H1 (cell line): ENCODE measurements at places on chromosomes 7 and 10.

GRCh38 chr10:28926932-28927331 is 249.6 kb downstream of the BAMBI start:
- no peak for DNase-seq

DNA sequence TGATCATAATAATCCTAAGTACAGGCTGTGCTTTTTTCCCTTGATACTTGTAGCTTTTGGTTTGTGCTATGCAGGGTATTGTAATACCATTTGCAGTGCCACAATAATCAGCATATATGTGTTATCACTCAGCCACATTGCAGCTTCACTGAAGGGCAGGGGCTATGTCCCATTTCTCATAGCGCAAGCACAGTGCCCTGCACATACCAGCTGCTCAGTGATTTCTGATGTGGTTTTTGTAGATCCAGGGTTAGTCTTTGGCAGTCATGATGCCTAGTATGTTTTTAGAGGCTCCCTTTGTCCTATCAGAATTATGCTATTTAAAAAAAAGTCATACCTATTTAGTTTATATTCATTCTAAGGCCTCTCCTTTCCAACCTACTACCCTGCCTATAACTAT is 25.8 kb downstream of the MET start:
- no peak for DNase-seq

DNA sequence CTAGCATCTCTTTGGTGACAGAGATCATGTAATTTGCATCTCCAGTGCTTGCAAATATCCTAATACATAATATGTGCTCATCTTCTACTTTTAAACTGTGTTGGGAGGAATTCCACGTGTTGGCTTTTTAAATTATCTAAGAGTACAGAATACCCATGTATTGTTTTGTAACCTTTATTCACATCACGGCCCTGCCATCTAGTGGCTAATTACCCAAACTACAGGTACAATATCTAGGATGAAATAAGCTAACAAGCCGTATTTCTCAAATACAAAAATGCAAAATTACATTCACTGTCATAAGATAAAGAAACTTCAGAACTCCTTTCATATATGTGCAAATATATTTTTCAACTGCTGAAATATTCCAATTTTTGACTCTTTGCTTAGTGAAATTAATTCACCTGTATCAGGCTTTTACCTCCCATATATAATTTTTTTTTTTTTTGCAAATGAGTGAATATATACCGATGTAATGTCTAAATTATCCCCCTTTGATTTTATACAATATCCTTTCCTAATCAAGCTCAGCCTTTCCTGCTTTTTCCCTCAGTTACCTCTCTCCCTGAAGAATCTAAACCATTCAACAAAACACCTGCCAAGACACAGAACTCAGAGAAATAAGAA is 30.3 kb upstream of the LSM8 start:
- DNase-seq, result no peak

GRCh38 chr7:55591282-55591931 is 19.1 kb upstream of the VOPP1 start:
- no peak for DNase-seq

DNA sequence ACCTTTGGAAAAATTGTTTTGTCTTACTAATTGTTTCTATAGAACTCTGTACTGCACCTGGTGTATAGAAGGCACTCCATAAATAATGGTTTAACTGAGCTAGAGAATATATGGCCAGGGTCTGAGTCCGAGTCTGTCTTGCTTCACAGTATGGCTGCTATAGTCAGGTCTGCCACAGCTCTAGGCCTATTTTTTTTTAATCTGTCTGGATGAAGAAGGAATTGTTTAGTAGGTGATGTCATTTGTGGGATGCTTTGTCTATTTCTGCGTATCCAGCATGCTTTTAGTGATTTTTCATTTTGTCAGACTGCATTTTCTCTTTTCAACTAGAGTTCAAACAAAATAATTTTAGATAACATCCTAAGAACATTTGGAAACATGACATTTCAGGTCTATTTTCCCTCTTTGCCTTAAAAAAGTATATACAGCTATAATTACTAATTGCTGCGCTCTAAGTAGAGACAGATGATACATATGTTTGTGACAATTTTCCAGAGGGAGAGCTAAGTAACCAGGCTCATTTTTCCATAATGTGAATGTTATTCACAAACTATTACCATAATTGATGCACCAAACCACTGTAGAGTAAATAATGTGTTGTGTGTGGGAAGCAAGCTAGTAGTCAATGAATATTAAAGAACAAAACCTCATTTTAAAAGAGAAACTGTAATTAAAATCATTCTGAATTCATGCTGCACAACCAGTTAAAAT is 361.7 kb downstream of the AUTS2 start:
- no peak for DNase-seq

DNA sequence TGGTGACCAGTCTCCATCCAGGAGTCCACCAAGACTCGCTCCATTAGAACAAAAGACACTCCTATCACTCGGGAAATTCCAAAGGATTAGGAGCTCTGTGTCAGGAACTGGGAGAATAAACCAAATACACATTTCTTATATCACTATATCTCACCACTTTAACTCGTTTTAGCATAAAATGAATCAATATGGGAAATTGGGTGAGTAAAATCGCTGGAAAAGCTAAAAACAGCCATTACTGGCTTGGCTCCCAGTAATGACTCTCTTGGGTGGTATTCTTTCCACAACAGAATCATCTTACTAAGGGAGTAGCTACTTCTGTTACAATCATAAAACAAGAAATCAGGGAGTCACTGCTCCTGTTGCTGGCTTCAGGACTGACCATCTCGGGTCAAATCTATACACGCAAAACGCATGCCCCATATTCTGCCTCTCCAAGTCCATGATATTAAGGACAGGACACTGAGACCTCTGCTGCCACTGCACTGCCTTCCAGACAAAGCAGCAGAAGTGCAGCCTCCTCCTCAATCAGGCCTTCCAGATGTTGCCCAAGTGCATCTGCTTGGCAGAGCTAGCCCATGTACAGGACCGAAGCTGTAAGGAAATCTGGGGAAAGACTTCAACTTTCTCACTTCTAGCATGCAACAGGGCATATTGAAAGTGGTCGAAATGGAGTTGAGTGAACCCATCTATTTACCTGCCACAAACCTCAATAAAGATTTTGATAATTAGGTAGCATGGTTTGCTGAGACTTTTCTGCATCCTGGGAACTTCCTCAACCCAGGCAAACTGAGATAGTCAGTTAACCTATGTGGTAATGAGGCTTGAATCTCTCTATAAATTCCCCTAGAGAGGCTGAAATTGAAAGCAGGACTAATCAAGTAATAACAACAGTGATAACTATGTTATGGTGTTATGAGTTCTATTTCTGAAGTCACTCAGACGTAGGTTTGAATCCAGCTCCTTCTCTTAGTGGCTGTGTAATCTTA is 14.4 kb upstream of the PANK1 start:
- no peak for DNase-seq

- no peak for DNase-seq
These were observed 40.7 kb downstream of the EXOC4 start for GRCh38 chr7:133293384-133294160.

DNA sequence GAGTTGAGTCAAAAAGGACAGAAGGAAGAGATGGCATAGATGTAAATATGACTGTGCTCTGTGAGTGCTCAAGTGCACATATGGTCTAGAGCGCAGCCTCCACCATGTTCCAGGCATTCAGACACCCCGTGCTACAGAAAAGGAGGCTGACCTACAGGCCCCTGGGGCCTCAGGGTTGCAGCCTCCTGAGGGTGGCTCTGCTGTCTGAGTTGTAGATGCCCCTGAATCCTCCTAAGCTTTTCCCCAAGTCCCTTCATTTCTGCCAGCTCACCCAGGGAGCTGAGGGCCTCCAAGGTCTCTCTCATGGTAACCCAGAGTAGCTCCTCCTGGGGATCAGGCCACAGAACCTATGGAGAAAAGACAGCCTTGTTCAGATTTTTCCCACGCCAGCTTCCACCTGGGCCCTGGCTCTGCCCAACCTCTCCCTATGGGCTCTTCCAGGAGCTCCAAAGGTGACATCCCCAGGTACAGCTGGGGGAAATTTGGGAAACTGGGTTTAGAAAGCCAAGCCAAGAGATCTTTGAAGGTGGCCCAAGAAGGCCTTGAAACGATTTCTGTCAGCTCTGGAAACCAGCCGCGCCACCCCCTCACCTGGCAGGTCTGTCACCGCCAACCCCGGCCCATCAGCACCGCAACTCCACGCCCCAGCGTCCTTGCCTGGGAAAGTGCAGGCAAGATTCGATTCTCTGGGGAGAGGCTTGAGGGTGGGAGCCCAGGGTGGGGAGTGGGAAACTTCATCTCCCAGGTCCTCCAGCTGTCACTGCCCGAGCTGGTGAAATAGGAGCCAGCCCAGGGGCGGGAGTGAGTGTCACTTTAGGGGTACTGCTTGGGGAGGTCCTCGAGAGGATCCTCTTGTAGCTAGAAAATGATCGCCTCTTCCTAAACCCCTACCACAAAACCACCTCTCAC is 2.4 kb downstream of the ZNF467 start:
- DNase-seq, result no peak

DNA sequence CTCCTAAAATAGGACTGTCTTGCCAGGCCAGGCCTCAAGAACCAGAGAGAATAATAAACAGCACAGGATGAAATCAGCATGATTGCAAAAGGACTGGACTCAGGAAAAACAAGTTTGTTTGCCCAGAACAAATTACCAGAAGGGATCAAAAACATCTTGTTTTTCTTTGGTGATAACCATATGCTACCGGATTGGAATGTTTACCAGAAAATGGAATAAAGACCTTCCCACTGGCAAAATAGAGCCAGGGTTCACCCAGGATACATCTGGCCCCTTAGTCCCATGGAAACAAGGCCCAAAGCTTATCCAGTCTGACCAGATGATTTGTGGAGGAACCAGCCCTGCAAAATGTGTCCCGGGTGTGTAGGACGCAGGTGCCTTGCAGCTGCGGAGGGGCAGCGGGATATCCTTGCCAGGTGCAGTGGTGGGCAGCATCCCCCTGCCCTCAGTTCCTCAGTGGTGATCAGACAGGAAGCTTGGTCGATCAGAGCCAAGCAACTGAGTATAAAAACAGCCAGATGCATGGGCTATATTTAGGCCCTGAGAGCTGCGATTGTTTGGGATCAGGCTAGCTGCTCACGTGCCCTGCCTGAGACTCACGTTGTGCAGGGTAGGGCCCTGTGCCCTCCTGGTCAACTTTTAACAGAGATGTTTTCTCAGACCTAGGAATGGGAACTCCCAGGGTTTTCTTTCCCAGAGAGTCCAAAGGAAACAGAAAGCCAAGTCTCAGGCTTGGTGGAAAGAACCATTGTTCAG is 4.6 kb upstream of the ZNF22 start:
- peak; percentile 38 for DNase-seq
